ENCODE measurements at places on chromosomes 2 and 18.
A peak's percentile ranks its signal among the peaks of the same experiment; 100 is the strongest.

DNA sequence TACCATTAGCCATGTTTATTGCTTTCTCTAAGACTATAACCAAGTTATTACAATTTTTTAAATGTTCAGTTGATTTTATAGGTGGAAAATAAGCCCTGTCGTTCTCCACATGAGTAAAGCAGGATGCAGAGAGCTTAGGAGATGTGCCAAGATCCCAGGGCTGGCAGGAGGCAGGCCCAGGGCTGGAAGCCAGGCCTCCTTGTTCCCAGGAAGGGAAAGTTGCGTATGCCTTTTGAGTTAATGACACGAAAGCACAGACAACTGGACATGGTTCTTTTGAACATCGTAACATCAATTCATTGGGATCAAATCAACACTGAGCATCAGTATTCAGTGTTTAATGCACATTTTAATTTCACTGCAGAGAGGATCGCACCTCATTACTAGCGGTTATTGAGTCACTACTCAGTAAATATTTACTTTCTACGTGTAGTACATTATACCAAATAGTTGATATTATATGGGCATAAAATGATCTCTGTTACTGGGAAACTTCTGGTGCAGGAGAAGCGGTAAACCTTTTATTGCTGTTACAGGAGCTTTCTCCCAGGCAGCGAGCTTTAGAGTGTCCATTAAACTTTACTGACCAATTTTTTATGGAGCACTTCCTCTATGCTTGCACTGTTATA is 60.0 kb downstream of the RNF144A start:
- peak; percentile 68 for DNase-seq

DNA sequence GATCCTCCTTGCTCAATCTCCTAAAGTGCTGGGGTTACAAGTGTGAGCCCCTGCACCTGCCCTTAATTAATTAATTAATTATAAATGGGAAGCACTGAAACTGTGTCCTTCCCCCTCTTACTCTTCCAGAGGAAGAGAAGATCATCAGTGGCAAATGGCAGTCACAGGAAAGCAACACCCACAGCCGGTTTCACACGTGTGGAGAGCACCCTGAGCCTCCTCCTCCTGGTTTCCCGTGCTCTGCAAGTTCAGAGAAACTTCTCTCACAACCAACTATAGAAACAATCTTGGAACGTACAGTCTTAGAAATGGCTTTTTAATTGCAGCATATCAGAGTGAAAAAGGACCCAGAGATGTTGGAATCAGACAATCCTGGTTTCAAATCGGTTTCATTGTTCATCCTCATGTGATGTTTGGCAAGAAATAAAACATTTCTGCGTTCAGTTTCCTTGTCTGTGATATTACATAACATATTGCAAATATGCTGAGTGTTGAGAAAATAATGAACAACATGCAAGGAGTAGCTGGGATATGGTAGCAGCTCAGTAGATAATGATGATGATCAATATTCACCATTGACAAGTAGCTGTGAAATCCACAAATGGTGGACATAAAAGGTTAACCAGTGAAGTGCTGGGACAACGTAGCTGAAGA is 141.0 kb upstream of the KCTD1 start:
- no peak for DNase-seq

DNA sequence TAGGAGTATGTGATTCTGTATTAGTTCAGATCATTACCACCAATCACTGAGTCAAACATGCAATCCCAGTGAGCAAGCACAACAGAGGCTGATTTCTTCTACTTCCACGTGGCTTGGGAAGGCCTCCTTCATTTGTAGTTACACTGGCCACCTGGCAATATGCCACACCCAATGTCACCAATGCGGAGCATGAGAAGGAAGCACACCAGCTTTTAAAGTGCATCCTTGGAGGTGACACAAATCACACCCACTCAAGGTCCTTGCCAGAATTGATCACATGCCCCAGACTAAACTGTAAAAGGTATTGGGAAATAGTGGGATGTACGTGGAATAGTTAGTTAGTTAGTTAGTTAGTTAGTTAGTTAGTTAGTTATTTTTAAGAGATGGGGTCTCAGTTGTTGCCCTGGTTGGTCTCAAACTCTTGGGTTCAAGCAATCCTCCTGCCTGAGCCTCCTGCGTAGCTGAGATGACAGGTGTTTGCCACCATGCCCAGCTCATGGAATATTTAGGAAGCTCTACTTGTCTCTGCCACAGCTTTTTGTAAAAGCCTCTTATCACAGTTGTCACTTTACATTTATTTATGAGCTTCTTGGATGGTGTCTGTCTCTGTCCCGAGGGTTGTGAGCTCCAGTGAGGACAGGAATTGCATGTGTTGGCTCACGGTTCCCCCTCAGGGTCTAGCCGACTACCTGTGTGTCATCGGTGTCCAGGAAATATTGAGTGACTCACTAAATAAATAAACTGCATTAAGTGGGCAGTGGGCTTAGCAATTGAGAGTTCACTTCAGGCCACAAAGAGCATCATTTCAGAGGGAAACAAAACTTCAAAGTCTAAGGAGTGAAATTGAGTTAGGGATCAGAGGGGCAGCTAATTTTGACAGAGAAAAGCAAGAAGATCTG is 28.1 kb upstream of the CAB39 start:
- no peak for DNase-seq

DNA sequence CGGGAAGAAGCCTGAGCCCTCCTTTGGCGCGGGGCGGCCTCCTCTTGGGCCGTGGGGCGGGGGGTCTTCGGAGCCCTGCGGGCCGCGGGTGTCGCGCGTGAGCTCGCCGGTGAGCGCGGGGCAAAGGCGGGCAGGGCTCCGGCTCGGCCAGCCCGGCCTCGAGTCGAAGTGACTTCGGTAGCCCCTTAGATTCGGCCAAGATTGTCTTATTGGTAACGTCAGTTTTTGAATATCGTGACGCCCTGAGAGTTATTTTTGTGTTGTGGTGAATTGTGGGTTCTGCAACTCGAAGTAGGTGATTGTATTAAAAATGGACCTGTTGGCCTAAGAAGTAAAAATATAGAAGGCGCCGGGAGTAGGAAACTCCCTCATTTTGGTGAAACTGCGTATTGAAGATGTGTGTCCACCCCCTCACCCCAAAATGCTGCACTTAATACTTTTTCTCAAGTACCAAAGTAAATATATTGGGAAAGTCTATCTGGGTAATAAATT is 669 bp downstream of the MARCHF7 start:
- peak; percentile 37 for DNase-seq

DNA sequence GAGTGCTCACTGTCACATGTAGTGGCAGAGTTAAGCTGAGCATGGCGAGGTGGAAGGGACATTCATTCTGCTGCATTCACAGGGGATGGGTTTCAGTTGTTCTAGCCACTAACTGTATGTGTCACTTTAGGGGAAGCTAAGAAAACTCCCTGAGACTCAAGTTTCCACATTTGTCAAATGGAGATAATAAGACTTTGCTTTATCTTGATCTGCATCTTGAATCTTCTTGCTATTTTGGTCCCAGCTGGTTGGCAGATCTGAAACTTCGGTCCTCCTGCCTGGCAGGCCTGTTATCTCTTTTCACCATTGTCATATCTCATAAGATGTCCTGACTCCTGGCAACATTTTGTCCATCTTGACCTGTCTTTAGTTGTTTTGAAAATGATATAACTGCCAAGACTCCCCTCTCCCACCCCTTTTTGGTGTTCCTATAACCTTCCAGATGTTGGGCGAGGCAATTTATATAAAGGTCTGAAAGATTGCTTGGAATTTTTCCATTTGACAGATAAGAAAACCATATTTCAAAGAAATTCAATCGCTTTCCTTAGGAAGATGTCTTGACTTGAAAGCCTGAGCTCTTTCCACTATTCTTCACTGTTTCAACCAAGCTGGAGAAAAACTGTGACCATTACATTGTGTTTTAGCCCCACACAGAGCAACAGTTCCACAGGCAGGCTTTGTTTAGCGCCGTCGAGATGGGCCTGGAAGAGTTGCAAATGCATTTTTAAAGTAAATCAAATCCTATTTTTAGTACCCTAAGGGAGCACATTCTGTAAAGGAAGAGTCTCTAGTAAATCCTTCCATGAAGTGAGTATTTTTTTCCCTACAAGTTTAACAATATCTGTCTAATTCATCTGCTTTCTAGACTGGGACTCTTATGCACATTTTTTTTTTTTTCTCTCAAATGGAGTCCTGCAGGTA is 33.4 kb downstream of the MYCN start:
- no peak for DNase-seq

DNA sequence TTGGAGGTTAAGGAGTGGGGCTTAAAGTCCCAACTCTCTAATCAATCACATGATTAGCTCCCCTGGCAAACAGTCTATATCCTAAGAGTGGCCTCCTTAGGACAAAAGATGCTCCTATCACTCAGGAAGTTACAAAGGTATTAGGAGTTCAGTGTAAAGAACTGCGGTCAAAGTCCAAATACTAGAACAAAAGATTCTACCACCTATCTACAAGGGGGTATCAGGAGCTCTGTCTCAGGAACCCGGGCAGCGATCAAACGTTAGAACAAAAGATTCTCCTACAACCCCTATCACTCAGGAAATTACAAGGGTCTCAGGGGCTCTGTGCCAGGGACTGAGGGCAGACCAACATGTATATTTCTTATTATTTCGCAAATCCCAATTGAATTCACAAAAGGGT is 58.0 kb downstream of the DTNB start:
- DNase-seq, result no peak

DNA sequence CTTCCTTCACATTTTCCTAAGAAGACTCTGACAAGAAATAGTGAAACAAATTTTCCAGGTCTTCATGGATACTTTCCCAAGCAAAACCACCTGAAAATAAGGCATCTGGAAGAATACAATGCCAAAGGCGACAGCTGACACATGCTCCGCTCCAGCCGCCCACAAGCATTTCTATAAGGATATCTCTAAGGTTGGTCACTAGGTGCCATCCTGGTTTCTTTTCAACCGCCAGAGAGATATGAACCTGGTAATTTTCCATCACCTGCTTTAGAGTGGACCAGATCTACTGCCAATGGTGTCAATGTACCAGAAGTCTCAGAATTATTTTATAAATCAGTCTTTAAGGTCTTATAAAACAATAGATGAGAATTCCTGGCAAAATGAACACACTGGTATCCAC is 97.2 kb downstream of the GAREM1 start:
- DNase-seq, result no peak

DNA sequence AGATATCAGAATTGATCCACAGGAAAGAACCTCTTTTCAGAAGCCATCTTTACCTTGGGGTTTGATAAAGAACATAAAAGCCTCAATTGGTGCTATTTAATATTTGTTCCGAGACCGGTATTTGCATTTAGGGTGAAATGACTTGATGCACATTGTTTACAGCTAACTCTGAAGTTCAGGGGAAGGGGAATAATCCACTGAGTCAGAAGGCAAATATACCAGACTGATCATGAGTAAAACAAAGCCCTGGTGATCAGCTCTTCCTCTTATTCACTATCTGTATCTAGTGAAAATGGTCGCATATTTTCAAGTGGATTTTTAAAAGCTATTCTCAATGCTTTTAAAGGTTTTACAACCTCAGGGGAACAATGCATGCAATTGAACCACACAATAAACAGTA is 53.0 kb upstream of the ATP8B1 start:
- no peak for DNase-seq

GRCh38 chr2:28621172-28622100 is 125.6 kb downstream of the PLB1 start:
- peak; percentile 76 for DNase-seq

DNA sequence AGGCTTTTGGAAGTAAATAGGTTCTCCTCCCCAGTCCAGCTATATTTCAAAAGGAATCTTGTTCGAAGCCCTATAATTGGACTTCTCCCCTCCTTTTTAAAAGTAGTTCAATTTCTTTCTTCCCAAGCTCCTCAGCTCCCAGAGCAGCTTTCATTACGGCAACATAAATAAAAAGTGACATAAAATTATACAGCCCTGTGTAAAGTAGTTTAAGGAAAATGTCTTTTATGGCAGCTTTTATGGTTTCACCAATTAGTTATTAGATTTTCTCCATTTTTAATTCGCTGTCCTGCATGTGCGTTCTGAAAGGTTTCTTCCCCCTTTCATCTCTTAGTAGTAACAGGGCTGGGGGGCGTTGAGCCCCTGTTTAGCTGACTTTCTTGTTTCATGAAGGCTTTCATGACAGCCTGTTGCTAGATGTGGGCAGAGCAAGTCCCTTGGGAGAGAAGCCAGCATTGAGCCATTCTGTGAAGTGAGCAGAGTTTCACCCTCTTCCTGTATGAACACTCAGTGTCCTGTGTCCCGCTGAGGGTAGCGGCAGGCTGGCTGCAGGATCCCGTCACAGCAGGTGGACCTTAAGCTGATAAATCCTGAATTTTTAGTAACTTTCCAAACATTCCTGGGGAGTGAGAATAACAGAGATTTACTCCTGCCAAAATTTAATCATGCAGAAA is 229.7 kb upstream of the SPRED2 start:
- DNase-seq, result no peak

- DNase-seq, result no peak
Observed at GRCh38 chr2:105468582-105469042, 69.8 kb upstream of the FHL2 start.

DNA sequence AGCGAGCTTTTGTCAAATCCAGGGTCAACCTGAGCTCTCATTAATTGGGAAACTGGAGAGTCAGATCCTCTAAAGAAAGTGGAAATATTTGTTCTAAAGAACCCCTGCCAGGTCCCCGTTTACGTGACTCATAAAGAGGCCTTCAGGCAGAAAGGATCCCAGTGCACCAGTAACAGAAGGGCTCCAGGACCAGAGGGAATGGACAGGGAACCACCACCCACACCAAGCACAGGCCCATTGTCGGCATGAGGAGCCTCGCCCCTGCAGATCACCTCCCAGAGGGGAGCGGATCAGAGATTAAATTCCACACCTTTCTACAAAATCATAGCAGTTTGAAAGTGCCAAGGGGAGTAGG is 16.4 kb upstream of the C1QL2 start:
- DNase-seq, result no peak

GRCh38 chr2:216888081-216888480 is 28.2 kb upstream of the TNP1 start:
- DNase-seq, result no peak

GRCh38 chr2:199591826-199592225 is 134.1 kb upstream of the SATB2 start:
- no peak for DNase-seq

DNA sequence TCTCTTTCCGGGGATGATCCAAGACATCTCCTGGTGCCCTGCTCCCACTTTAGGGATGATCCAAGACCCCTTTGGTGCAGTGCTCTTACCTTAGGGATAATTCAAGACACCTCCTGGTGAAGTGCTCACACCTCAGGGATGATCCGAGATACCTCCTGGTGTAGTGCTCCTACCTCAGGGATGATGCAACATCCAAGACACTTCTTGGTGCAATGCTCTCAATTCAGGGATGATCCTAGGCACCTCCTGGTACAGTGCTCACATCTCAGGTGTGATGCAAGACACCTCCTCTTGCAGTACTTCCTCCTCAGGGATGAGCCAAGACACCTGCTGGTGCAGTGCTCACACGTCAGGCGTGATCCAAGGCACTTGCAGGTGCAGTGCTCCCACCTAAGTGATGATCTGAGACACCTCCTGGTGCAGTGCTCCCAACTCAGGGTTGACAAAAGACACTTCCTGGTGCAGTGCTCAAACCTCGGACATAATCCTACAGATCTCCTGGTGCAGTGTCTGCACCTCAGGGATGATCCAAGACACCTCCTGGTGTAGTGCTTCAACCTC is 122.3 kb downstream of the ASB1 start:
- DNase-seq, result no peak

GRCh38 chr2:96447726-96448125 is 57.4 kb downstream of the NEURL3 start:
- DNase-seq, result no peak

Measured in NCI-H1092 treated with DMSO at 0.1 percent for 48 hours (cell line).